ENCODE measurements at places on chromosomes 6 and 20.

- no peak for DNase-seq
Measured at GRCh38 chr6:11636121-11636520, 98.6 kb downstream of the TMEM170B start.

DNA sequence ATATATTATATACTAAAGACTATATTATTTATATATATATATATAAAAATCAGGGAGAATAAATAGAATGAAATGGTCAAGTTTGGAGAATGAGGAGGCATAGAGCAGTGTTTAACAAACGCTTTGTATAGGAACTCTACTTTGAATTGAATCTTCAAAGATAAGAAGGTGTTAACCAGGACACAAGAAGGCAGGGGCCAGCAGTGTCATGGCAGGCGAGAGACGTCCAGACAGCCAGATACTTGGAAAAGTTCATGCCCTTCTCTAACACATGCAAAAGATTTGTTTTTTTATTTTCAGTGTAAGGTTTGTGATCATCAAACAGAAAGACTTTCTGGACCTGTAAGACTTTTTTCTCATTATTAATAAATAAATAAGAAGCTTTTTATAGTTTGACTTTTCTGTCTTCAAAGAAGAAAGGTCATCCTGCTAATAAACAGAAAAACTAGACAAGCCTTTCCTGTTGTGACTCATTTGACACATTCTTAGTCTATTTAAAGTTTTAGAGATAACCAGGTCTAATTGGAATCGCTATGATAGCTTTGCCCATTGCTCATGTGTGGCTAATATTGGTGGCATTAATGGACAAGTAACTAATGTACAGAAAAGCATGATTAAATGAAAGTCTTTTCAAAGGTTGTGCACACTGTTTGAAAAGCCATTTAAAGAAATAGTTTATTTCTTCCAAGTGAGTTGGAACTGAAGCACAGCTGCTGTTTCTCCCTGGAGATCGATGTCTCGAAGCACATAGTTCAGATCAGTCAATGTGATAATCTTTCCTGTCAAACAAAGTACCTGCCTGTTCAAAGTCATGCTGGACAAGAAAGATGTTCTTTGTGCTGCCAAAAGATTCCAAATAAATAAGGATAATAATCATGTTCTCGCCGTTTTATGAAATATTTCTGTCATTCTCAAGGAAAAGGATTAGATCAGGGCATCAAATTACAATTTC, 420.4 kb upstream of the OPRM1 start:
- peak; percentile 55 for DNase-seq

- peak; percentile 57 for DNase-seq
Measured at GRCh38 chr20:50916257-50916656, 15.0 kb downstream of the ADNP start.

GRCh38 chr6:52340603-52340880, 21.4 kb upstream of the PAQR8 start:
- DNase-seq: no peak

DNA sequence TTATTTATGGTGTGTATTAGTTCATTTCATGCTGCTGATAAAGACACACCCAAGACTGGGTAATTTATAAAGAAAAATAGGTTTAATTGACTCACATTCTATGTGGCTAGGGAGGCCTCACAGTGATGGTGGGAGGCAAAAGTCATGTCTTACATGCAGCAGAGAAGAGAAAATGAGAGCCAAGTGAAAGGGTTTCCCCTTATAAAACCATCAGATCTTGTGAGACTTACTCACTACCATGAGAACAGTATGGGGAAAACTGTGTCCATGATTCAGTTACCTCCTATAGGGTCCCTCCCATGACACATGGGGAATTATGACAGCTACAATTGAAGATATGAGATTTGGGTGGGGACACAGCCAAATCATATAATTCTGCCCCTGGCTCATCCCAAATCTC, 150.0 kb upstream of the AHI1 start:
- DNase-seq: no peak

- DNase-seq: no peak
Measured at GRCh38 chr20:4797275-4797674, 75.6 kb downstream of the PRND start.

DNA sequence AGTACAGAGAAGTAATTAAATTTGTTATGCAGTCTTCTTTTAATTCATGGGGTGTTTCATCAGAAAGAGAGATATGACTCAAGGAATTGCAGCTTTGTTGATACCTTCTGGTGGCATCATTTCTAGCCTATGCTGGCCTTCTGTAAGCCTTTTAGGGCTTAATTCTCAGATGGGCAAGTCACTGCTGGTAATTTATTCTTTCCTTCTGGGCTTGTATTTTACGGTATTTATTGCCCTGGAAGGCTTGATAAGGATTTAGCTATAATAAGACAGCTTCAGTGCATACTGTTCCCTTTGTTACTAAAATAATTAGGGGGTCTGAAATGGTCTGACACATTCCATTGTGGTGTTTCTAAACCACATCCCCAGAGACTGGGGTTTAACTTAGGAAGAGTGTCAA, 57.9 kb upstream of the EMILIN3 start:
- DNase-seq: peak; percentile 13

DNA sequence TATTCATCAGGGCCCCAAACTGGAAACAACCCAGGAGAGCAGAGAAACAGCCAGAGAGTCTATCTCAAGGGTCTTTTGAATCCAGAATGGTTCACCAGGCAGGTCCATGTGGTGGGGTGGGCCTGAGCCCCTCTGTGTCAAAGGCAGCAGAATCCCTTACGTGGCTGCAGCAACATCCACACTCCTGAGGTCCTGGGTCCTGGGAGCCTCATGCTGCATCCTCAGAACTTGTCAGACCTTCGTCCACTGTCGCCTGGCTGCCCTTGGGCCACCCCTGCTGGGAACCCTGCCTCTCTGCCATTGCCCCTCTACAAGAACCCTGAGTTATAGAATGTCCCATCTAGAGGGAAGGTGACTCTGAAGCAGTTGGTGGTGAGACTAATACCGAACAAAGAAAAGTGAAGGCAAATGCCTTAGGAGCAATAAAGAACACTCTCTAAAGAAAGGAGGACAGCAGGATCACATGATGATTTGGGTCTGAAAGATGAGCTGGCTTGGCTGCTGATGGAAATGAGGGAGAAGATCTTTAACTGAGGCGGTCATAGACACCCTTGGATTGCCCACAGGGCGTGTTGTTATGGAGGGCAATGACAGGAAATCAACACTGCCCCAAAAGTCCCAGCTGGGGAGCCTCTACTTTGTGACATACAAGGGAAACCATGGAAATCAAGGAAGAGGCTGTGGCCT, 161.2 kb downstream of the SYNDIG1 start:
- no peak for DNase-seq

DNA sequence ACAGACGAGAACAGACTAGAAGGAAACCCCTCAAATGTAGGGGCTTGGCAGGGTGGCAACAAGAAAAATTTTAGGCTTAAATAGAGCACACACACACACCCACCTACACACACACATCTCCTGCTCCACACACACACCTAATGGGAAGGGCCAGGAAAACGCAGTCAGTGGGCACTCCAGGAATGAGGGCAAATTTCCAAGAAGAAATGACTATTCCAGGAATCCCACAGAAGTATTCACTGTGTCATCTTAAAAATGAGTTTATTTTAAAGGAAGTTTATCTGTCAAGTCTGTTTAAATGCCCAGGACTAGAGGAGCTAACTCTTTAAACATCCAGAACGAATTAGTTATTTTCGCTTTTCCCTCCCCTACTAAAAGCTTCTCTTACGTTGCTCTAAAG, 13.0 kb downstream of the ALDH8A1 start:
- DNase-seq: no peak

DNA sequence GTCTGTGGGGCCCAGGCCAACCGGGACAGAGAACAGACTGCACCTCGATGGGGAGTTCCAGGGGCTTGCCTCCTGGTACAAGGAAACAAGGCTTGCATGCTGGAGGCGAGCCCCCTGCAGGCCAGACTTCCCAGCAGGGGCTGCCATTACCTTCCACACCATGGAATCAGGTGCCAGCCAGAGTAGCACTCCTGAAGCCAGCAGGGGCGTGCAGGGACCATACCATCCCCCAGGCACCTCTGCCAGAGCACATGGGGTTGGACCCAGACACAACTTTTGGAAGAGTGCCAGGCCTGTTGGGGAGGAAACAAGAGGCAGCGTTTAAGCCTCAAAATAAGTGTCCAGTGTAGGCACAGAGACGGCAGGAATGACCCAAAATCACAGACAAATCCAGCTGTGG, 6.5 kb downstream of the DDO start:
- DNase-seq: no peak

DNA sequence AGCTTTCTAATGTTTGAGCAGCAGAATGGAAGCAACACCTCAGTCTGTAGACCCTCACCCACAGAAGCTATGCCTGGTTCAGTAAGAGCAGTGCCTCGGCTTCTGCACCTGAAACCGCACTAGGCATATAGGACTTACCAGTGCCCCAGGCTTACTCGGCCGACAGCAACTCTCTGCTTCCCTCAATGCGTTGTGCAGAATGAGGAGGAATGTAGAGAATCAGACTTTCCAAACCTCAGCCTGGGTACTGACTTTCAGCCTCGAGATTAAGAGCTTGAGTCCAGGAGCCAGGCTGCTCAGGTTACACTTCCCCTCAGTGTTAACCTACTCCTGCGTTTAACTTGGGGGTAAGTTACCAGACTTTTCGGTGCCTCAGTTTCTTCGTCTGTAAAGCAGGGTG, 8.6 kb downstream of the EYA2 start:
- DNase-seq: peak; percentile 71

DNA sequence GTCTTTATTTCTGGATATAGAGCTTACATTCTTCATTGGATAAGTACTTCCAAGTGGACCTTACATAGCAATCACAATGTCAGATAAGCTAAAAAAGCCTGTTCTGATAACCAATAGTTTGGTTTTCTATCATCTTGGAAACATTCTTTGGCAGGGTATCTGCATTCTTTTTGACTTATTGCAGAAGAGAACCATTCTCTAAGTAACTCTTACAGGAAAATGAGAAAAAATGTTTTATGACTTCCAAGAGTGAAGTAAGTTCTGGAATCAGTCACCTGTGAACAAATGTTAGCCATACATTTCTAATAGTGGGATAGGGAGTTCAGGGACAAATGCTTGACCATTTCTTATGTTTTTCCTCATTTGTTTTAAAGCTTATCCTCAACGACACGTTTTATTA, 564.0 kb downstream of the CD109 start:
- DNase-seq: no peak

- no peak for DNase-seq
Measured at GRCh38 chr6:132763269-132763668, 5.6 kb upstream of the VNN2 start.

- DNase-seq: no peak
Measured at GRCh38 chr6:144314003-144314485, 28.9 kb downstream of the UTRN start.

DNA sequence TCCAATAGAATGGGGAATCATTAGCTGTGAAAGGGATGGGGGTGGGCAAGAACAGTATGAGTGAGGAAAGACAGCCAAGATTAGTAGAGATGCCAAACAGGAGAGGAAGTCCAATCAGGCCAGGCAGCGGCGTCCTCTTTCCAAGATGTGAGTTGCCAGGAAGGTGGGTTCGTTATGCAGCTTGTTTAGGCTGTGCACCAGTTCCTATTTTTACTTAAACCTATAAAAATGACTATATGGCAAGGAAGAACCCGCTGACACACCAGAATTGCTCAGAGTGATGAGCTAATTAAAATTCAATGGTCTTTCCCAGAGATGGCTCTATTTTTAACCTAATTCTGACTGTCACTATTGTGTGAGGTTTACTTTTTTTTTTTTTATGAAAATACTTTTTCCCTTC, 88.2 kb downstream of the SLC22A23 start:
- DNase-seq: no peak

GRCh38 chr20:57251949-57252348, 14.5 kb downstream of the BMP7 start:
- no peak for DNase-seq
